Stimulated activated CD8-positive, alpha-beta memory T cell treated with anti-CD3 and anti-CD28 coated beads, Interleukin-4, amount 100 ng/mL, for 48 hours (primary cell): ENCODE measurements at places on chromosomes 3 and 15.

GRCh38 chr15:81809543-81809942, 236.3 kb downstream of the MEX3B start:
- no peak for DNase-seq

GRCh38 chr3:39150148-39150802, 3.1 kb downstream of the CSRNP1 start:
- no peak for DNase-seq

GRCh38 chr3:197881270-197881969, 68.6 kb upstream of the RPL35A start:
- no peak for DNase-seq

- no peak for DNase-seq
Observed at GRCh38 chr3:52167240-52167639, 13.0 kb upstream of the POC1A start.

- DNase-seq, result no peak
Observed at GRCh38 chr3:16174026-16174355, 489 bp upstream of the GALNT15 start.

GRCh38 chr3:107870943-107871638, 219.7 kb downstream of the CD47 start:
- no peak for DNase-seq

GRCh38 chr3:128107834-128108233, 15.8 kb downstream of the RUVBL1 start:
- DNase-seq, result no peak

DNA sequence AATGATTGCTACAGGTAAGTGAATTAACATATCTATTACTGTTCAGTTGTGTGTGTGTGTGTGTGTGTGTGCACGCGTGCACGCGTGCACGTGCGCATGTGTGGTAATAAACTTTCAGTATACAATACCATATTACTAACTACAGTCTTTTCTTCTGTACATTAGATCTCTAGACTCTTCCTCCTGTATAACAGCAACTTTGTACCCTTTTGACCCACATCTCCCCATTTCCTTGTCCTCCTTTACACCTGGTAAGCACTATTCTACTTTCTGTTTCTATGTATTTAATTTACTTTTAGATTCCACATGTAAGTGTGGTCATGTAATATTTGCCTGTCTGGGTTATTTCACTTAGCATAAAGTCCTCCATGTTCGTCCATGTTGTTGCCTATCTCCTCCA, 29.1 kb upstream of the GOLIM4 start:
- no peak for DNase-seq

- no peak for DNase-seq
Observed at GRCh38 chr3:152556731-152557254, 278.1 kb upstream of the P2RY1 start.

- no peak for DNase-seq
Observed at GRCh38 chr3:197522881-197523441, 32.8 kb downstream of the BDH1 start.

DNA sequence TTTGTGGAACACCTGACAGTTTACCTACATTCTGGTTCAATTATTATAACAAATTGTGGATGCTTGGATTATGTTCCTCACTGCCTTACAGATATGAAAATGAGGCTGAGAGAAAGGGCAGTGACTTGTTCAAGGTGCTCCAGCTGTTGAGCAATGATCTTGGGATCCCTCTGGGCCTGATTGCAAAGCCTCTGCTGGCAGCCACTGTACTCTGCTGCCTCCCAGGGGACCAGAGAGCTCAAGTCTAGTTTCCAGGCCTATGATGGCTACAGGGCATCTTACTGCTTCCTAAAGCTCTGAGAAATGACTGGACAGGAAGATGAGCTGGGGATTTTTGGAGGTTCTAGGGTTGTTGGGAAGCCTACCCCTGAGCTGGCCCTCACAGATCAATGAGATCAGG, 2.3 kb upstream of the SHC4 start:
- DNase-seq, result peak; percentile 55

- no peak for DNase-seq
Observed at GRCh38 chr3:161957467-161957866, 460.9 kb downstream of the OTOL1 start.

- no peak for DNase-seq
Observed at GRCh38 chr15:34610354-34610753, 26.9 kb upstream of the GOLGA8B start.

DNA sequence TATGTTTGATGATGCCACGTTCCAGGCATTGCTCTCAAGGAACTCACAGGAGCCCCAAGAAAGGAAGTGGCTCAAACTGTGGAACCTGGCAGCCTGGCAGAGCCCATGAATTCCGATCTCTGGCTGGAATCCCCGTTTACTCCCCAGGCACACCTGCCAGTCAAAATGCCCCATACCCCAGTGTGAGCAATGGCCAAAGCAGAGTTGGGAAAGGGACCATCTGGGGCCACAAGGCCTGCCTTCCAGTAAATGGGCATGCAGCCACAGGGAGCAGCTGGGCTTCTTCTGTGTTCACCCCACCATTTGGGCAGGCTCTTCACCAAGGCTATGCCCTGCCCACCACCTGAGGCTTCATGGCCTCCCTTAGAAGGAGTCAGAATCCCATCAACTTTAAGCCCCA, 257.0 kb upstream of the GOLGA6L4 start:
- DNase-seq, result no peak

DNA sequence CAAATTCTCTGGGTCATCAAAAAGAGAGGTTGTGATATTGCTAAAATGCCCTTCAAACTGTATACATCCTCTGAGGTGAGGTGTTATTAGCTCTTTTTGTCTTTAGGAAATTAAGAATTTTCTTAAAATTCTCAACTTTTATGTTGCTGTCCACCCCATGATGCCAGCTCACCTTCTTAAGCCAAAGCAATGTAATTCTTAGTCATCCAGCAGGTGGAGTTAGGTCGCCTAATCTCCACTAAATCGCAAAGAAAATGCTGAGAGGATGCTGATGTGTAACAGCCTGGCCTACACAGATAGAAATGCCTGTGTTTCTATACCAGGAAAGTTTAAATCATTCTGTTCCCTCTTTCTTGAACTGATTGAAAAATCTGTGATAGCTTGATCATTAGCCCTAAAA, 770.2 kb upstream of the ALCAM start:
- DNase-seq, result no peak

DNA sequence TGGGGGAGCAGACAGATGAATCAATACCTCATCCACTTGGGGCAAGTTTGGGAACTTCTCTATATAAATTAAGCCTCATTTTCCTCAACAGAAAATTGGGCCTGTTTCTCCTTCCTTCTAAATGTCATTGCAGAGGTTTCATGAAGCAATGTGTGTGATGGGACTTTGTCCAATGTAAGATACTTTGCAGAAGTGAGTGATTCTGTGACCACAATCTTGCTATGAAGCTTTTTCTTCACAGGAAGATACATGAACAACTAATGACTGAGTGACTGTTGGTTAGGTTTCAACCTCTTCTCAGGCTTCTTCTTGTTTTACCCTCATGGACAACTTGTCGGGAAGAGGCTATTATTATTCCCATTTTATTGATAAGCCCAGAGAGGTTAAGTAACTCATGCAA, 11.0 kb downstream of the TMEM45A start:
- no peak for DNase-seq

- no peak for DNase-seq
Observed at GRCh38 chr15:72706266-72706665, 20.3 kb downstream of the BBS4 start.

- no peak for DNase-seq
Observed at GRCh38 chr3:111803123-111803593, 55.9 kb upstream of the PHLDB2 start.

DNA sequence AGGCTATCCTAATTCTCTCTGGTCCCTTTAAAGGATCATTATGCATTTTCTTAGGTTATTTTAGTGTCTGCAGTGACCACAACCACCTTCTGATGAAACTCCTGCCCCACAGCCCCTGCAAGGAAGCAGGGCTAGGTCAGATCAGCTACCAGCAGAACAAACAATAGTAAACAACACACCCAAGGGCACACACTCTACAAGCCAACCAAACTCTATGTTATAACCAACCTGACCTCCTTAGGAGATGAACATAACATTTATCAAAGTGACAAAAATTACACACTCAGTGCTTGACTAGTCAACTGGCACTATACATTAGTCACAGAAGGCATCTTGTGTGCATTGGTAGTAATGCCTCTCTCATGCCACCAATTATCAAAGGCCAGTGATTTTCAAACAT, 17.3 kb downstream of the DENND6A start:
- no peak for DNase-seq
